ENCODE measurements at places on chromosomes 7 and 10.

DNA sequence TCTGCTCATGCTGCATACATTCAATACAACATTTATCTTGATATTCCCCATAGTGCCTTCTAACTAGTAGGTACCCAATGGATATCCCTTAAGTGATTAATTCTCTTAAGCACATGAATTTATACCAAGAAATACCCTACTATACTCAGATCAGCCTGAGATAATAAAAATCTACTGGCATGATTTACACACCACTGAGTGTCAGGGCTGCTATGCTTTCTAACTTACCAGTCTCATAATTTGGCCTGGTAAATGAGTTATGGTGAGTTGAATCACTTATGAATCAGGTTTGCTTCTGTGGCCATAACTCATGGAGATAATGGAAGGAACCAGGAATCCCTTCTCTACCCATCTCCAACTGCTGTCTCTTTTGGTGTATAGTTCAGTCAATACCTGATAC, 122.8 kb downstream of the THSD7A start:
- DNase-seq: no peak

GRCh38 chr7:13848681-13849131, 140.8 kb downstream of the ETV1 start:
- no peak for DNase-seq

GRCh38 chr10:120741396-120741795, 109.8 kb upstream of the WDR11 start:
- DNase-seq: no peak

DNA sequence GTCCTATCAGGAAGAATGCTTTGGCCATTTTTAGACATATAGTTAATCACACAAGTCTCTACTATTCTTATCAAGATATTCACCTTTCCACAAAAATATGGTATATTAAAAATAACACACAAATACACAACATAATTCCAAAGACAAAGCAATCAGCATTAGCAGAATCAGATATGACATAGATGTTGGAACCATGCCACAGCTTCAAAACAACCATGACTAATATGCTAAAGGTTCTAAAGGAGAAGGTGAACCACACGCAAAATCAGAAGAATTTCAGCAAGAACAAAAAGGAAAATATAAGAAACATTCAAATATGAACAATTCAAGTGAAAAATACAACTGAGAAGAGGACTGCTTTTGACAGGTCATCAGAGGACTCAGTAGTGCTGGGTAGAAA, 670.2 kb upstream of the SORCS1 start:
- no peak for DNase-seq

DNA sequence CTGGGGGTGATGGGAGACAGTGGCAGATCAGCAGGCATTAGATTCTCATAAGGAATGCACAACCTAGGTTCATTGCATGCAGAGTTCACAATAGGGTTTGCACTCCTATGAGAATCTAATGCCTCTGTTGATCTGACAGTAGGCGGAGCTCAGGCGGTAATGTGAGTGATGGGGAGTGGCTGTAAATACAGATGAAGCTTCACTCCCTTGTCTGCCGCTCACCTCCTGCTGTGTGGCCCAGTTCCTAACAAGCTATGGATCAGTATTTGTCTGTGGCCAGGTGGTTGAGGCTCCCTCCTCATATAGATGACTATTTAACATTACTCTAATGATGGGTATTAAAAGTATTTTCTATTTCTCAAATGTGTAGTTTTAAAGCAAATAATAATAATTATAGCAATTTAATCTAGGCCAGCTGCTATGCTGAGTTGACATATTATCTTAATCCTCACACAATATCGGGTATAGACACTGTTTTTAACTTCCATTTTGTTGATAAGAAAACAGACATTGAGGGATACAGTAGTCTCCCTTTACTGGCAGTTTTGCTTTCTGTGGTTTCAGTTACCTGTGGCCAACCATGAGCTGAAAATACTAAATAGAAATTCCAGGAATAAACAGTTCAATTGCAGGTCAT, 39.9 kb downstream of the KIF20B start:
- DNase-seq: no peak

DNA sequence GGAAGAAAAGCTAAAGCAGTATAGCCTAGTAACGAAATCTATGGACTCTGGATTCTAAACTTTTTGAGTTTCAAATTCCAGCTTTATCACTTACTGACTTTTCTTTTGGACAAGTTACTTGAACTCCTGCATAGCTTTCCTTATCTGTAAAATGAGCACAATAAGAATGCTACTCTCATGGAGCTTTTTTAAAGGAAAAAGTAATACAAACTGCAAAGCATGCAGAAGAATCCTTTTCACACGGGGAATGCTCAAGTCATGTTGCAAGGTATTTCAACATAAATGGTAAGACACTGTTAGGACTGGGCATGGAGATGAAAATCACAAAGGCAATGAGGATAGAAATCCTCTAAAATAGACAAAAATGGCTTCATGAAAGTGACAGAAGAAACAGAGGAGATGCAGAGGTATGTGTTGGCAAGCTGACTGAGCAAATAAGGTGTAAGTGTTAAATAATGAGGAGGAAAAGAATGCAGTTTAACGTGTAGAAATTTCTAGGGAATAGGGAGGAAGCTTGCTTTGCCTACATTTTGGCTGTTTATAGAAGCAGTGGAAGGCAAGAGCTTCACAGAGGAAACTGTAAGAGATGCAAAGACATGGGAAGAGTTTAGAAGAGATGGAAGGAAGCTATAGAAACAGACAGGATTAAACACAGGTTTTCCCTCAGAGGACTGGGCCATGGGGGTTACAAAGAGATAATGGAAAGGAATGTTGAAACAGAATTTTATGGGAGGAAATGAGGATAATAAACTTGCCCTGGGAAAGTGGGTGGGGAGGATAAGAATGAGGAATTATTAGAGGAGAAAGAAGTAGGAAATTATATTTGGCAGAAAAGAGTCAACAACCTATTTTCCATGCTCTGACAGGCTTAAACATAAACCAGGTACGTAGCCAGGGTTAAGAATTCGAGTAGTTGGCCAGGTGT, 28.8 kb upstream of the SNX13 start:
- DNase-seq: no peak

GRCh38 chr7:130444234-130444633, 3.4 kb upstream of the CEP41 start:
- DNase-seq: no peak

DNA sequence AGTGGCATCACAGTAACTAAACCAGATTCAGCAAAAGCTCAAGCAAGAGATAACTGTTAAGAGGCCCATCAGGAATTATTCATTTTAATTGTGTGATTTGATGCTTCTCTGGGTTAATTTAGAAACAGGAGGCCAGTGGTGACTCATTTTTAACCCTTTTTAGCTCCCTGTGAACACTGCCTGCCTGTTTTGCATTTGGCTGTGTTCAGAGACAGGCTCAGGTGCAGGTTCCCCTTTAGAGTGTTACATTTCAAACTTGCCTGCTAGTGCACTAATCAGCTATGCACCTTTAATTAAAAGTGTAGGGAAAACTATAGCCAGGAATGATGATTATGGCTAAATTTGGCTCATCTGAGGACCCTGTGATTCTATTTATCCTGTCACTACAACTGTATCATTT, 6.5 kb downstream of the STAMBPL1 start:
- DNase-seq: no peak

DNA sequence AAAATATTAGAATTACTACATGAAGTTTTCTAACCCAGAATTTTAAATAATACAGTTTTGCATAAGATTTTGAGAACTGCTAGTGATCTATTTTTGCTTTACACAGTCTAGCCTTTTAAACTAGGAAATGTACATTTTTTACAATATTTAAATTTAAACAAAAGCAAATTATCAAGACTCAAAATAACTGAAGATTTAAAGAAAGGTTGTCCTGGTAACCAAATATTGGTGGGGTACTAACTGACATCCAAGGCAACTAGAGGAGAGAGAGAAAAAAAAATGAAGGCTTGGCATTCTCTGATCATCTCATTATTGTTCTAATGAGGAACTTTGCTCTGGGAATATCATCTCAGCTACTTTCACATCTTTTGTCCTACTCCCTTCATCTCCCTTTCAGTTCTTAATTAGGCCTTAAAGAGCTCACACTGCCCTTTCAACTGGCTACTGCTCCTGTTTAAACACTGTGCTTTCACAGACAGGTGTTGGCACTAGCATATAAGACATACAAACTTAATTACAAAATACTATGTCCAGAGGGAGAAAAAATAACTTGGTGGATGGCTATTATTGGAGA, 33.7 kb downstream of the RAB11FIP2 start:
- DNase-seq: peak; percentile 7

- DNase-seq: no peak
Observed at GRCh38 chr10:69911613-69912528, 110.2 kb downstream of the COL13A1 start.

- no peak for DNase-seq
Observed at GRCh38 chr7:142353147-142354060, 95.5 kb upstream of the PRSS58 start.

GRCh38 chr10:33106767-33107166, 148.7 kb upstream of the ITGB1 start:
- DNase-seq: no peak

- no peak for DNase-seq
Observed at GRCh38 chr7:80533287-80533686, 21.4 kb upstream of the GNAT3 start.

- no peak for DNase-seq
Observed at GRCh38 chr10:103373544-103373943, 5.8 kb downstream of the TAF5 start.

DNA sequence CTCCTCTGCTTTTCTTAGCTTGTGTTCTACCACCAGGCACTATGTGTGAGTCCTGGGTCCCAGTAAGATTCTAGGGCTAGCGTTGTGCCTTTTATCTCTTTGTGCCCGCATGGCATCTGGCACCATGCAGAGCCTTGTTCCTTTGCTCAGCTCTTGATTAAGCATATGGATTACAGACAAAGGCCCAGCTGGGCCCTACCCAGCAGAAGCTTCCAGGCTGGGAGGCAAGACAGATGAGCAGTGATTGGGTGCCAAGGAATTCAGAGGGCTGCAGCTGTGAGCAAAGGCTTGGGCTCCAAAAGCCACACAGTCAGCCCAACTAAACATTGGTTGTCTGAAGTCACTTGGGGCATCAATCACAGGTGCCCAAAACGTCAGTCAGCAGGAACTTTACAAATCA, 2.0 kb downstream of the ACSM6 start:
- DNase-seq: no peak

DNA sequence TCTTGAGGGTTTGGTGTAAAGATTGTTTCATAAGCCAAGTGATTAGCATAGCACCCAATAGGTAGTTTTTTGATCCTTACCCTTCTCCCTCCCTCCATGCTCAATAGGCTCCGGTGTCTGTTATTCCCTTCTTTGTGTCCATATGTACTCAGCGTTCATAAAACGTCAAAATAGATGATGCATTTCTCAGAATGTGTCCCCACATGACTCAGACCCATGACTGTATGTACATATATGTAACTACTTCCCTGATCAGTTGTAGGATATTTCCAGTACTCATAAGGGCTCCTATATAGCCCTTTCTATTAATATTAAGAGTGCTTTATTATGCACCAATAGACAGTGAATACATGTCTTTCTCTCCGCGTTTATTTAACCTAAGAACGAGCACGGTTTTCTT, 466.9 kb downstream of the KIF20B start:
- DNase-seq: no peak

Data from NCI-H1930 (cell line).